ENCODE measurements at places on chromosomes 11 and 22.

GRCh38 chr22:48100685-48101417 lies 1338.4 kb downstream of the TBC1D22A start:
- no peak for DNase-seq

DNA sequence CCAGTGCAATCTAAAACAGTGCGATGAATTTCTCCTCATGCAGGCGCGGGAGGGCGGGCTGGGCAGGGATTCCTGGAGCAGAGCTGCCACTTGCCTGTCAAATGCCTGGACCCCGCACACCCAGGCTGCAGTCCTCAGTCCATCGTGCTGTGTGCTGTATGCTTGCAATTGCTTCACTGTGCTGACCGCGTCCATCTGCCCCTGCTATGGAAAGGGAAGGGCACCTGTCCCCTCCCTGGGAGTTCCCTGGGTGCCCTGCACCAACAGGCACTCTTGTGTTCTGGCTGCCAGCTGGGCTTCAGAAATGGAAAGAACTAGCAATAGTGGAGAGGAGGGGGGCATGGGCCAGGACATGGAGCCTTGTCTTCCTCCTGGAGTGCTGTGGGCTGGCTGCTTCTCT lies 185.4 kb upstream of the B3GAT1 start:
- no peak for DNase-seq

DNA sequence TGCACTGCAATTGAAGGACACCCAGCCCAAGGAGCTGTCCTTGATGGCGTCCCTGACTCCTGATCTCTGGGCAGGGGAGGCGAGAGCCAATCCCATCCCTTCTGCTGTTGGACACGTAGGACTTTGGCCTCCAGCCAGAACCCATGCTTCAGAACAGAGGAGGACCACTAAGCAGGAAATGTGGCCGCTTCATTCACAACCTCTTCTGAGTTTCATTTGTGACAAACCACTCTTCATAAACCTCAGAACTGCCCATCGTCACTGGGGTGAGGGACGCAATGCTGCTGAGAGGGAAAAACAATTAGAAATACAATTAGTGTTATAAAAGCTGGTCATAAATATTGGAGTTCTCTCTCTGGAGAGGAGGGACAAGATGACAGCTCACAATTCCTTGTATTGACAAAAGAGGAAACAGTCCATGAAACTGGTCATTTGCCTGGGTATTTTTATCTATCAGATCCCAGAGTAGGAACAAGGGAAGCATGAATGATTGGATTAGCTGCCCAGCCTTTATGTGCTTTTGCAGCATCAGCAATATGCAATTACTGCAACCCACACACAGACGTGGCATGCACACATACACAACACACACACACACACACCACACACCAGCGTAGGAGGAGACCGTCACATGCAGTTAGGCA lies 216.5 kb upstream of the CADM1 start:
- DNase-seq: no peak

- no peak for DNase-seq
Measured at GRCh38 chr22:31102441-31103081, 4.8 kb downstream of the SELENOM start.

DNA sequence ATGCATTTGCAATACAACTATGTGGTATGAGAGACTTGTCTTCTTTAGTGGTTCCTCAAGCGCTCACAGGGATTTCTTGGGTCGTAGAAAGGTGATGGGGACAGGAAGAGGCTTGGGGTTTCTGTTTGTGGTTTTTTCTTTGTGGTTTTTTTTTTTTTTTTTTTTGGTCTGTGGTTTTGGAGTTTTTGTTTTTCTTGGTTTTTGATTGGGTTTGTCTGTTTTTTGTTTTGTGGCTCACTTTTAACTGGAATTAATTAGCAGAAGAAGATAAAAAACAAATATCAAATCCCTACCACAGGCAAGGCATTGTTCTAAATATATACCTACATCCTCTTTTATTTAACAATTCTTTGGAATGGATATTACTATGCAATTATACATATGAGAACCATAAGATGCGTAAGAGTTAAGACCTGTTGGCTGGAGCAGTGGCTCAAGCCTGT lies 5.5 kb downstream of the TTC28 start:
- no peak for DNase-seq

GRCh38 chr11:21933095-21933494 lies 259.8 kb upstream of the ANO5 start:
- DNase-seq: no peak

DNA sequence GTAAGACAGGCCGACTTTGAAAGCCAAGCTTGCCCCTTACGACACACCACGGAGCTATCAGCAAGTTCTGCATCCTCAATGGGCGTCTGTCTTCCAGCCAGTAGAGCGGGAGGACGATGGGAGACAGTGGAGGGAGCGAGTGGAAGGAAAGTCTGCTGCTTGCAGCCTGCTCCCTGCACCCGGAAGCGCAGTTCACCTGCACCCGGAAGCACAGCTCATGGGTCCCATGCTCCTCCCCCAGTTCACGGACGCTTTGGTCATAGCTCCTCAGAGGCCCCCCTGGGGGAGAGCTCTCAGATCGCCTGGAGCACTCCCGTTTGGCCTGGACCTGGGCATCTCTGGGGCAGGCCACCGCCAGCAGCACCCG lies 51.3 kb downstream of the FBLN1 start:
- no peak for DNase-seq

DNA sequence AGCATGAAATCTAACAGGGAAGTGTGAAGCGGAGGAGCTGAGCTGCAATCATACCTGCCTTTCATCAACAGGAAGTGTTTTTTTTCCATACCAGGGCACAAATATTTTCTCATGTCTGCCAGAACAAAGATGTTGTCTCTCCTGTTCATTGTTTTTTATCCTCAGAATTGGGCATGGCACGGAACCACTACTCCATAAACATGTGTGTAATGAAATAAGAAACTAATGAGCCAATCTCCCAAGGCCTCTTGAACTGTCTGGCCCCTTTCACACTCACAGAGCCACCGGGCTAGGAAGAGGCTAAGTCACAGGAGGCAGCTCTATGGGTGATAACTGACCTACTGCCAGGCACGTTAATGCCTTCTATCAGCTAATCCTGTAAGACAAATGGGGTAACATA lies 124.4 kb downstream of the ETS1 start:
- no peak for DNase-seq

DNA sequence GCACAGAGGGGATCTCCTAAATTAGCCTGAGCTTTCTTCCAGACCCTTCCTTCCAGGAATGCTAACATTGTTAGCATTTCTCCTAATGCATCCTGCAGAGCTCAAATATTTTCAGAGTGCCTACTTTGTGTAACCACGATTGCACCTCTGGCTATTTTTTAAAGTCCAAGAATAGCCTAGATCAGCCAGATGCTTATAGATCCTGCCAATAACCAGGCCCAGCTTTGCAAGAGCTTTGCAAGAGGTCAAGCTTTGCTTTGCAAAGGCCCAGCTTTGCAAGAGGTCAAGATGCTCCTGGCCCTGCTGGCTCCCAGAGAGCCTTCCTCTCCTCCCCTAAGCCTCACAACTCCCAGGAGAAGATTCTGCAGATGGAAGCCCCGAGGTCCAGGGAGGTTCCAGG lies 491.9 kb downstream of the MN1 start:
- peak; percentile 44 for DNase-seq

DNA sequence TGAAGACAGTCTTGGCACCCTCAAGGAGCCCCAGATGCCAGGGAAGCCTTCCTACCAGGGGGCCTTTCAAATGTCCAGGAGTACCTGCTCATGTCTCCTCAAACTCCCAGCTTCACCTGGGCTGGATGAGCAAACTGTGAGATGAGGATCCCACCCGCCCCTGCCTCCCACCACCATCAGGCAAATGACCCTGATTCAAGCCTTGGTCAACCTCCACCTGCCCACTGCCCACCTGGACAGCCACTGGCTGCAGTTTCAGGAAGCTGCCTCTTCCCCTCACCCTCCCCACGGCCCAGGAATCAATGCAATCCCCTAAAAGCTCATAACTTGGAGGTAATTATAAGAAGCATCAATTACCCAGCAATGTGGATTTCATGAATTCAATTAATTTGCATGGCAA lies 122.7 kb downstream of the BUD13 start:
- no peak for DNase-seq

DNA sequence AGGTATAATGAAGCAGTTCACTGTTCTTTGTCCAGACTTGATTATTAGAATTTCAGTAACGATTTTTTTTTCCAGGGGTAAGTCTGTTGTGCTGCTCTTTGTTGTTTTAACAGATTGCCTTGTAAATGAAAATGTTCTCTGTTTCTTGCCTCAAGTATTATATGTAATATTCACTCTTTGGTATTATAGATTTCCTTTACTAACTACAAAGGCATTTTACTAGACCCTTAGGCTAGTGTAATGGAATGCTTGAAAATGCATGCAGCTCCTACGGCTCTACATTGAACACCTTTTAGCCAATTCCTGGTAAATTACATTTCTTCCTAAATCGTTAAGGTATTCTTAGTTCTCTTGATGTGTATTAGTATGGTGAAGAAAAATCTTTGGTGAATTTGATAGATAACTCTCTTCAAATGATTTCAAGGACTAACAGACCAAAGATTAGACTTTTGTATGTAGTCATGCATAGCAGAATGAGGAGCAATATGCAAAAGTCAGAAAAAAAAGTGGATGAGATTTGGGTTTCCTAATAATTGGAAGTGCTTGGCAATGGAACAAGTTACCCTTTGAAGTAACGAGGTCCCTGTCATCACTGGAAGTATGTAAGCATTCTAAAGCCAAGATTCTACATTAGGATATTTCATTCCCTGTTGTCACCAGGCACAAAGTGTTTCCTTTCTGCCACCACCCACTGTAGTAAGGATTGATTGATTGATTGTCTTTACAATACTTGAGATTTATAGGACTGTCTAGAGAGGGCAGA lies 113.1 kb downstream of the DBX1 start:
- no peak for DNase-seq

DNA sequence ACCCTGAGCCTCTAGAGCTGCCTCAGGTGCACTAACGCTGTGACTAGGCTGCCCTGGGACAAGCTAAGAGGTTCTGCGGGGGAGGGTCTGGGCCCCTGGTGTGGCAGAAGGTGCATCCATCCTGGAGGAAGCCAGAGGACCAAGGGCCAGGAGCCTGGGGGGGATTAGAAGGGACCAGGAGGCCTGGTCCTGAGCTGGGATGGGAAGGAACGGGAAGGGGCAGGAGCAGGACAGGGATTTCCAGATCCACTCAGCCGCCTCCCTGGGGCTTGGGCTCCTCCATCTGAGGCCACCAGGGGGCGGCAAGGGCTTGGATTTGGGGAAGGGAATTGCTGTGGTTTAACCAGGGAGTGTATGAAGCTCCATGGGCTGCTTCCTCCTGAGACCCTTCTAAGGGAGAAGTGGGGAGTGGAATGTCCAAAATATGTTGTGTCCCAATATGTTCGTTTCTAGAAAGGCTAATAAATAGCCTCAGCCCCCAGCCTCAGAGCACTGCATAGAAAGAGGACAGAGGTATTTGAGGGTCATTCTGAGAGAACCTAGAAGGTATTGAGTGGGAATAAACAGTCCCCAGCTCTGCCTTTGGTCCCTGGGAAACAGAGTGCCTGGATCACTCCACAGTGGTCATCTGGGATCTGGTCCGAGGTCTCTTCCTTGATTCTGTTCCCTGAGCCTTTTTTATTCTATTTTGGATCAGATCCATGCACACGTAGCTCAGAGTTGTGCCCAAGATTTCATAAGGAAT lies 17.4 kb upstream of the PRAME start:
- peak; percentile 10 for DNase-seq

GRCh38 chr22:39216143-39216490 lies 28.7 kb downstream of the PDGFB start:
- DNase-seq: no peak

DNA sequence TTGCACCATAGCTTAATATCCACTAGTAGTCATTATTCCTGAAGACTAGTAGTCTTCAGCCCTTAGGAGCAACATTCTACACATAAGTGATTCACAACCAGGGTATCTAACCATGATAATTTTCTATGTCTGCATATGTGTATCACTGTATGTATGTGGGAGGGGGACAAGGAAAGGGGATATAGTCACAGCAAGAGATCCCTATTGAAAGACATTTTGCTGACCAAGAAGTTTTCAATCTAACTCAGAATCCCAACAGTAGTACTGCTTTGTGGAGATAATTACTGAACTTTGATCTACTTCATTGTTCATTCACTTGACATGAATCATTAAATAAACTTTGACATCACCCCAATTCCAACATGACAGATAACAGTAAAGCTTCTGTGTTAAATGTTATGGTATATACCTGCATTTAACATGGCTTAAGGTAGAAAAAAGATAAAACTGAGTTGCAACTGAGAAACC lies 10.3 kb downstream of the PIK3C2A start:
- no peak for DNase-seq

GRCh38 chr11:84260862-84261261 lies 974.7 kb upstream of the CCDC90B start:
- no peak for DNase-seq

- DNase-seq: no peak
Measured at GRCh38 chr22:47784367-47784983, 1022.0 kb downstream of the TBC1D22A start.

GRCh38 chr11:106086850-106087249 lies 9.4 kb downstream of the AASDHPPT start:
- no peak for DNase-seq

- no peak for DNase-seq
Measured at GRCh38 chr22:46895753-46896152, 133.3 kb downstream of the TBC1D22A start.

DNA sequence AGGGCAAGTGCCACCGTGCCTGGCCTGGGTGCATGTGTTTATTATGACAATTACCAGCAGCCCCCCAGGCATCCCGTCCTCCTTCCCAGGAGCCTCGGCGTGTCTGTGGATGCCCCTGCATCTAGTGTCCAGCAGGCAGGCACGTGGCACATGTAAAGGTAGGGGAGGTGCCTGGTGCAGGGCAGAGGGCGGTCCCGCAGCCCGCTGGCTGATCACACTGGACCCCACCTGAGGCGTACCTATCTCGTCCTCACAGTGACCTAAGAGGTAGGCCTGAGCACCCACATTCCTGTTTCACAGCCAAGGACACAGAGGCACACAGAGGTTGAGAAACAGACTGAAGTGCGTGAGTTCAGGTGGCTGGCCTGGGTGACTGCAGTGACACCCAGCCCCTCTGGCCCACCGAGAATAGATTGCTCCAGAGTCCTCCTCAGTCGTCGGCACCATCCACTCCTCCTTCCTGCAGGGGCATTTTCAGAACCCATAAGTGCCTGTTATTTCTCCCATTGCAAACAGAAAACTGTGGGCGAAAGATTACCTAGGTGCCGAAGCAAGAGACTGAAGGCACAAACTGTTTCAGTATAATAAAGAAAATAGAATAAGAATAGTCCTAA lies 3.0 kb upstream of the PHRF1 start:
- DNase-seq: no peak

- DNase-seq: no peak
Measured at GRCh38 chr11:45248501-45249011, 37.6 kb downstream of the SYT13 start.

GRCh38 chr11:6022956-6023355 lies 7.6 kb downstream of the OR56A1 start:
- DNase-seq: peak; percentile 2

Measured in muscle of back (tissue), 13 donors.